ENCODE measurements at places on chromosomes 12 and 14.

GRCh38 chr14:76351941-76352340 is 24.0 kb upstream of the ESRRB start:
- DNase-seq: no peak

- no peak for DNase-seq
Observed at GRCh38 chr14:96092936-96093335, 53.8 kb downstream of the C14orf132 start.

GRCh38 chr12:69648476-69648875 is 37.8 kb upstream of the LRRC10 start:
- DNase-seq: peak; percentile 90

- DNase-seq: no peak
Observed at GRCh38 chr12:2550561-2551411, 244.0 kb upstream of the FKBP4 start.

- DNase-seq: no peak
Observed at GRCh38 chr14:59939828-59940227, 19.9 kb downstream of the LRRC9 start.

- peak; percentile 77 for DNase-seq
Observed at GRCh38 chr12:68349921-68350606, 17.9 kb upstream of the MDM1 start.

- peak; percentile 96 for DNase-seq
Observed at GRCh38 chr12:42960087-42960527, 370.6 kb upstream of the PRICKLE1 start.

DNA sequence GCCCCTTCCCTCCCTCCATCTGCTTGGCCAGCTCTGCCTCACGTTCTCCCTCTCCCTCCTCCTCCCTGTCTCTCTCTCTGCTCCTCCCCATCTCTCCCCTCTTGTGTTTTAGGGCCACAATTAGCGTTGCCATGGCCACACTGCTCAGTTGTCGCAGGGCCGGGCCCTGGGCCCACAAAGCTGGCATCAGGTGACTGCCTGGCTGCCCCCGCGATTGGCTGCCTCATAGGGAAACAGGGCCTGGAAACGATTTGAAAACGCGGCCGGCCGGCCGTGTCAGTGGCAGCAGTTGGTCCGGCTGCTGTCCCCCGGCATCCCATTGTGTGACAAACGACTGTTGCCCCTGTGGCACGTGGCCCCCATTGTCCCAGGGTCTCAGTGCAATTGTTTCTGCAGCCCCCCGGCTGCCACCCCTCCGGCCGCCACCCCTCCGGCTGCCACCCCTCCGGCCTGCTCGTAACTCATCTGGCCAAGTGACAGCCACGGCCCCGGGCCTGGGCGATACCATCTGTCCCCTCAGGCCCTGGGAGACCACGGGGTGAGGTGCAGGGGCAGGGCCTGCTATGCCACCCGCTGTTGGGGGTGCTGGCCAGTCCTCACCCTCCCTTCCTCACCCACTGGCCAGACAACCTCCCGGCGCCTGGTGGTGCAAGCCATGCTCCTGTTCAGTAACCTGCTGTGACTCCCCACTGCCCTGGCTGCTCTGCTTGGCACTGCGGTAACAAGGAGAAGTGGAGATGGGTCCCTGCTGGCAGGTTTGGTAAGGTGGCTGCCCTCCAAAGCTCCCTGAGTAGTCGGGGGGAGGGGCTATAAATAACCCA is 17.4 kb downstream of the FOXN4 start:
- DNase-seq: peak; percentile 46

GRCh38 chr14:90321891-90322290 is 9.8 kb downstream of the NRDE2 start:
- DNase-seq: no peak

DNA sequence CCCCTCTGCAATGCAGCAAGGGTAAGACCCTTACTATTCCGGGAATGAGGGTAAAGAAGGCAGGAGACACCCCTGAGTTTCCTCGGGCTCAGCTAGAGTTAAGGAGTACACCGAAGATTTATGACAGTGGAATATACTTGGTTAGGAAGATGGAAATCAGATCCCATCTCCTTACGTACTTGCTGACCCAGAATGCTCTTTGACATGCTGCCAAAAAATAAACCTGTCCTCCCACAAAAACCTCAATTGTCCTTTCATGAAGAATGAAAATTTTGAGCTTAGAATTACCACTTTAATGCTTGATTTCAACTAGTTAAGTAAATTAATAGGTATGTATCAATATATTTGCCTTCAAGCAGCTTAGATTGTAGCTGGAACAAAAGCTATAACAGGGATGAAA is 99.5 kb downstream of the PRIMA1 start:
- DNase-seq: no peak

- DNase-seq: no peak
Observed at GRCh38 chr12:122687086-122687485, 16.1 kb downstream of the HCAR2 start.

DNA sequence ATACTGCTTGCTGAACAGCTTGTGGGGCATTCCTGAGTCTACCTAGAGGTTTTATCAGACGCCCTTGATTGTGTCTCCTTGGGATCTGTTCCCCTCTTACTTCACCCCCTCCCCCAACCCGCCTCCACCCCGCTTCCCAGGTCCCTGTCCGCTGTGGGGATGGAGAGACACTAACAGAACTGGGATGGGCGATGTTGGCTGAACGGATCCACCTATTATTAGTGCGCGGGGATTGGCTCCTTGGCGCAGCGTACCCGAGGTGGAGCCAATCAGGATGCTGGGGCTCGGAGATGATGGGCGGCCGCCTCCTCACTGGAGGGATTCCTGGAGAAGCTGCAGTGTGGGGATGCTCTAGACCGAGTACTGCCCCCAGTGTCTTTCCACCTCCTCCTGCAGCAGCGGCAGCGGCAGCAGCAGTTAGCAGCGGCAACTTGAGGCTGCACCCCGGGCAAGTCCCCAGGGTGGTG is at the start of gene SYT1:
TSS of gene SYT1 (plus strand) at position 372 of the 467 bp plus-strand sequence.
- DNase-seq: peak; percentile 75

- DNase-seq: peak; percentile 47
Observed at GRCh38 chr12:91023326-91024004, 18.7 kb upstream of the EPYC start.

DNA sequence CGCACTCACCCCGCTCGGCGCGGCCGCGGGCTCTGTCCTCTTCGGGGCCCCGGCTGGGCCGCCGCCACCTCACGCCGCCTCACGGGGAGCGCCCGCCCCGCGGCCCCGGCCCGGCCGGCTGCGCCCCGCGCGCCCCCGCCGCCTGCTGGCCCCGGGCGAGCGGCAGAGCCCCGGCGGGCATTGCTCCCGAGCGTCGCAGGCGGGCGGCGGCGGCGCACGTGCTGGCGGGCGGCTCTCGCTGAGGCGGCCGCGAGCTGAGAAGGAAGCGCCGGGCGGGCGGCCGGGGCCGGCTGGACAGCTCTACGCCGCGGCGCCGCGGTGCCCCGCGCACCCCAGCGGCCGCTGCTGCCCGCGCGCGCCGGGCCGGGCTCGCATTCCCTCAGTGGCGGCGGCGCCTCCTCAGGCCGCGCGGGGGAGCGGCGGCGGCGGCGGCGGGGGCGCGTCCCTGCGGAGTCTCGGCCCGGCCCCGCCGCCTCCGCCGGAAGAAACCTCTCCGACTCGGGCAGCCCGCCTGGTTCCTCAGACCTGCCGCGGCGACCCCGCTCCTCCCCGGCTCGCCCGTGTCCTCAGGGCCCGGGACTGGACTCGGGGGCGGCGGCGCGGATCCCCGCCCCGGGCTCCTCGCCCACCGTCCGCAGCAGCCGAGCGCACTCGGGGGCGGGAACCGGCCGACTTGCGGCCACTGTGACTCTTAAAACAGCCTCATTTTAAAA is at the start of gene PITPNM2:
TSS of gene PITPNM2 (minus strand) at position 347 of the 713 bp plus-strand sequence. CDS start 116,500 bp downstream, outside the sequence.
- DNase-seq: peak; percentile 78

GRCh38 chr12:46910830-46911229 is 85.0 kb upstream of the SLC38A4 start:
- no peak for DNase-seq

GRCh38 chr14:104830781-104831180 is 29.9 kb downstream of the ZBTB42 start:
- no peak for DNase-seq

GRCh38 chr14:80352471-80352870 is 141.2 kb upstream of the DIO2 start:
- DNase-seq: no peak

- peak; percentile 82 for DNase-seq
Observed at GRCh38 chr14:103066399-103066798, 9.1 kb upstream of the CDC42BPB start.

DNA sequence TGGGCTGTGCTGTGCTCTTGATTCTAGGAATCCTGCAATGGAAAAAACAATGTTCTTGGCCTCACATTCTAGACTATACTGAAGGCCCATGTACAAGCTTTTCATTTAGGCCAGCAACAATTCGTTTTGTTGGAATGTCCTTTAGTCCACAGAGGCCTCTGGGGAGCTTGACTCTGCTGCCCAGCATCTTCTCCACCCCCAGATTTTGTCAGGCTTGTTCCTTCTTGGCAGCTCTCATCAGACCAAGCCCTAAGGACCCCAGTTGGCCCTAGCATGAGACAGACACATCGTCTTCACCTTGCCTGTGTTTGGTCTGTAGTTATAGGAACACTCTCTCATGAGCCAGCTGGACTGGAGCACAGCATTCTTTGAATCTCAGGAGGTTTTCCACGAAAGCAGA is 300.1 kb downstream of the VRK1 start:
- no peak for DNase-seq

DNA sequence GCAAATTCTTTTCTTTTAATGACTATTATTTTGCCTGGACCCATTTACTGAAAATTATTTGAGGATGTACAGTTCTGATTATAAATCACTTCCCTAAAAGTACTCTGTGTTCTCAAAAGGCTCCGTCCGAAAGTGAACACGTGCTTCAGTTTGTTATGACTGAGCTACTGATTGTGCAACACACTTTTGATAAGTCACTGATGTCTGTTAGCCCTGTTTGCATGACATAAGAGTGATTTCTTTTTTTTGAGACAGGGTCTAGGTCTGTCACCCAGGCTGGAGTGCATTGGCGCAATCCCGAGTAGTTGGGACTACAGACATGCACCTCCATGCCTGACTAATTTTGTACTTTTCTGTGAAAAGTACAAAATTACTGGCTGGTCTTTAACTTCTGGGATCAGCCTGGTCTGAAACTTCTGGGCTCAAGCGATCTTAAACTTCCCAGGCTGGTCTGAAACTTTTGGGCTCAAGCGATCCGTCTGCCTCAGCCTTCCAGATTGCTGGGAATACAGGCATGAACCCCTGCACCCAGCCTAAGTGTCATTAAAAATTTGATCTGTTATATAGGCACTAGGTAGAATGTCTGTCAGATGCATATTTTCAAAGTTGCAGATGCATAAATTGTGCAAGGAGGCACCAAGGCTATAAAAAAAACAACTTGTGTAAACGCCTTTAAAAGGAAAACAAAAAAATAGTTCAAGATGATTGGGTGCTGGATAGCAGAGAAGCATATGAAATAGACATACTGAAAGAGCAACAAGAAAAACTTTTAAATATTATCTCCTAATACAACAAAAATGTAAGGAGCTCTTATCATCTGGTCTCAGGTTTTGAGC is 111.5 kb downstream of the SRGAP1 start:
- peak; percentile 31 for DNase-seq

- DNase-seq: no peak
Observed at GRCh38 chr12:102043928-102044327, 17.9 kb downstream of the WASHC3 start.

DNA sequence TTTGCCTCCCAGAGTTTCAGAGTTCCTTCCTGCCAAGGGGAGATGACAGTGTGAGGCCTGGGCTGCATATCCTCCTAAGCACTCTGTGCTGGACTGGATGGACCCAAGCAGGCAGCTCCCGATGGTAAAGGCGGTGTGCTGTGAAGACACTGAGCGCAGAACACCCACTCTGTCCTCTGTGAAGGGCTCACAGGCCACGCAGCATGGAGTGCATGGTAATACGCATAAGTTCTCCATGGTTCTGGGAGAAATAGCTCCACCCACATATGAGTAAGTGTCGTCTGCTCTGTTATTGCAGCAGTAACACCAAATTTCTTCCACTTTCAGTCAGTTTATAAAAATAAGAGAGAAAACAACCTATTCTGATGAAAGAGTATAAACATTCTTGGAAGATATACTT is 55.8 kb downstream of the TMEM30B start:
- no peak for DNase-seq

DNA sequence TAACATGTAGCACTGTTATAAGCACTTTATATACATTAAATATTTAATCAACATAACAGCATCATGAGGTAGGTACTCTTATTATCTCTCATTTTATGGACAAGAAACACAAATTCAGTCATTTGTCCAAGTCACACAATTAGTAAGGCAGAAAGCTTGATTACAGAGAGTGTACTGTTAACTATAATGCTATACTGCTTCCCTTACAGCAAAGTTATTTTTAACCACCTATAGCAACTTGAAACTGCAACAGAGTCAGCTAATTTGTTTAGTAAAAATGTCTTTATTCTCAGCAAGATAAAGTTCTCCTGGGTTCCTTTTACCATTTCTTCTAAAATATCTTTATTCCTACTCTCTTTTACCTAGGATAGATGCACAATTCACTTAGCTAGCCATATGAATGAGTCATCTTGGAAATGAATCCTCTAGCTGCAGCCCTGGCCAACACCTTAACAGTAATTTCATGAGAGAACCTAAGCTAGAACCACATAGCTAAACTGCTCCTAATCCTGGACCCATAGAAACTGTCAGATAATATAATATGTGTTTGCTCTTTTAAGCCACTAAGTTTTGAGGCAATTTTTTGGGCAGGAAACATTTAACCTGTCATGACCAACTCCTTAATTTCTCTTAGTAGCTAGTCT is 90.2 kb upstream of the HECTD1 start:
- peak; percentile 28 for DNase-seq

Measured in kidney tubule cell (primary cell).